ENCODE measurements at places on chromosomes 1 and 21.

DNA sequence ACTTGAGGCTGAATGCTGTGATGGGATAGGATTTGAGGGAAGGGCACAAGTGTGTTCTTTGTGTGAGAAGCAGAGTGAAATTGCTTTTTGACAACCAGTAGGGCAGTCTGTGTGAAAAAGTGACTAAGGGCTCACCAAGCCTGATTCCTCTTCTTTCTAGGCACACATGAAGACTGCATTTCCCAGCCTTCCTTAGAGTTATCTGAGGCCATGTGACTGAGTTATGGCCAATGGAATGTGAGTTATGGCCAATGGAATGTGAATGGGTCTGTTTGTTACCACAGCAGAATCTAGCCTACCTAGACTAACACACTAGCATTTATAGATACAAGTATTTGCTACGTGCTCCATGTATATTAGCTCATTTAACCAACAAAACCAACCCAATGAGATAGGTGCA, 35.3 kb upstream of the DIRAS3 start:
- no peak for DNase-seq

DNA sequence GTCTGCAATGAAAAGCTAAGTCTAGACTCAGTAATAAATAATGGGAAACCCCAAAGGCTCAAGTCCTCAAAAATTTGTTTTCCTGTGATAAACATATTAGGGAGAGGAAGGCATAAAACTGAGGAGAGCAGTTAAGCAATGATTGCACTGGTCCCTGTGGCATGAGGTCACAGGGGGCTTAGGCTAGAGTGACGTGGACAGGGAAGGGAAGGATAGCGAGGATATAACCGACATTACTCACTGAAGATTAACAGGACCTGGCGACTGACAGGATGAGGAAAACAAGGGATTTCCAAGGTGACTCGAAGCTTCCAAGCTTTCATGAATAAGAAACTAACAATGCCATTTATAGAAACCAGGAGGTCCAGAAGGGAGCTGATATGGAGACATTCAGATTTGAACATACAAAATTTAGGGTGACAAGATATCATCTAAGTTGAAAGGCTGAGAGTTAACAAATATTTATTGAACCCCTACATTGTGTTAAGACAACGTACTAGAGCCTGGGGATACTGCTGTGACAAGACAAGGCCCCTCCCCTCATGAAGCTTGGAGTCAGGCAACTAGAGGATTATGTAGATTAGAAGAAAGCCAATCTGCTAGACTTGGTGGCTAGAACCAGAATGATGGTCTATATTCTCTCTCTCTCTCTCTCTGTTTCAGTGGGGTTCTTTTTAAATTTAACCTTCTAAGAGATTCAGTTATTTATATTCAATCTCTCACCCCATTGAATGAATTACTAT, 33.2 kb upstream of the PKN2 start:
- no peak for DNase-seq

GRCh38 chr1:75764057-75764655, 21.9 kb upstream of the RABGGTB start:
- DNase-seq: no peak

- no peak for DNase-seq
Measured at GRCh38 chr1:94554580-94554979, 13.0 kb upstream of the F3 start.

DNA sequence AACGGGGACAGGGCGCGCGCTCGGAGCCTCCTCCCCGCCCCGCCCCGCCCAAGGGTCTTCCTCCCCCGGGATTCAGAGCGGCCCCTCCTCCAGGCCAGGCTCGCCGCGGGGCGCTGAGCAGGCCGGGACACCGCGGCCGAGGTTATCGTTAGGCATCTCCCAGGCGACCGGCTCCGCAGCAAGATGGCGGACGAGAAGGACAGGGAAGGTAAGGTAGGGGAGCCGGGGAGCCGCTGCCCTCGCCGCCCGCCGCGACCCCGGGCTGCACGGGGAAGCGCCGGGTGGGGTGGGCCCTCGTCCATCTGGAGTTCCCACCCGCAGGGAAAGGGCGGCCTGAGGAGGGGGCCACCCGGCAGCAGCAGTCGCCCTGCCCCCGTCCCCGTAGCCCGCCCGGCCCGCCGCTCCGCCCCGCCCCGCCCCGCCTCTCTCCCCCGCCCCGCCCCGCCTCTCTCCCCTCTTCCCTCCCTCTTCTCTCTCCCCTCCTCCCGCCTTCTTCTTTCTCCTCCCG, 105.9 kb upstream of the HNRNPU start:
- no peak for DNase-seq

DNA sequence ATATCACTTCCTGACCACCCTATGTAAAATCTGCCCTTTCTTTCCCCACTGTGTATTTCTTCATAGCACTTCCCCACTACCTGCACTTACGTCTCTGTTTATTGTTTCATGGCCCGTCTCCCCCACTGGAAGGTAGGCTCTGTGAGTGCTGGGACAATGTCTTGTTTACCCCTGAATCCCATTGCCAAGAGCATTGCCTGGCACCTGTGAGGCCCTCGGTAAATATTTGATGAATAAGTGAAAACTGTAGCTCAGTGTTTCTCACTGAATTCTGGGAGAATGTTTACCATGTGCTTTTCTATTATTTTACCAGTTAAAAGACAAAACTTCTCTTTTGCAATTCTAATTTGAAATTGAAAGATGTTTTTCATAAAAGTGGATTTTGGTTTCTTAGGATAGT, 11.8 kb downstream of the NFASC start:
- no peak for DNase-seq

GRCh38 chr1:230288641-230289349, 137.3 kb downstream of the PGBD5 start:
- DNase-seq: no peak

DNA sequence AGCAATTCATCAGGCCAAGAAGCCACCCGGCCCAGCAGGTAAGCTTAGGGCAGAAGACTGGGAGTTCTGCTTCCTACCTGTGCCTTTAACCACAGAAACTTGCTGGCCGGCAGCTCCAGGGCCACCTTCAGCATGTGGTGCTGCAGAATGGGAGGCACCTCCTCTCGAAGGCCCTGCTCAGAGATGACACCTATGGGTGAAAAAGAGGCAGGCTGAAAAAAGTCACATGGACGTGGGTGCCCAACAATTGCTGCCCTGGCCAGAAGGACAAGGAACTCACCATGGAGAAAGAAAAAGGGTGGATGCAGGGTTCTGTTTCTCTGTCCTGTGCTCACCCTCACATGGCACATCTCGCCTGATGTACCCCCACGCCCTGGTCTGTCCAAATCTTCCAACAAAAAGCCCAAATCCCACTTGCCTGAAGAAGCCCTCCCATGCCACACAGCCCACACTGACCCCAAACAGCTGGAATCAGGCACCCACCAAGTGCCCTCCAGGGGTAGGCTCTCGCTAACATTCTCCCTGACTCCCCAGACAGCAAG, 33.0 kb downstream of the URB1 start:
- DNase-seq: no peak

DNA sequence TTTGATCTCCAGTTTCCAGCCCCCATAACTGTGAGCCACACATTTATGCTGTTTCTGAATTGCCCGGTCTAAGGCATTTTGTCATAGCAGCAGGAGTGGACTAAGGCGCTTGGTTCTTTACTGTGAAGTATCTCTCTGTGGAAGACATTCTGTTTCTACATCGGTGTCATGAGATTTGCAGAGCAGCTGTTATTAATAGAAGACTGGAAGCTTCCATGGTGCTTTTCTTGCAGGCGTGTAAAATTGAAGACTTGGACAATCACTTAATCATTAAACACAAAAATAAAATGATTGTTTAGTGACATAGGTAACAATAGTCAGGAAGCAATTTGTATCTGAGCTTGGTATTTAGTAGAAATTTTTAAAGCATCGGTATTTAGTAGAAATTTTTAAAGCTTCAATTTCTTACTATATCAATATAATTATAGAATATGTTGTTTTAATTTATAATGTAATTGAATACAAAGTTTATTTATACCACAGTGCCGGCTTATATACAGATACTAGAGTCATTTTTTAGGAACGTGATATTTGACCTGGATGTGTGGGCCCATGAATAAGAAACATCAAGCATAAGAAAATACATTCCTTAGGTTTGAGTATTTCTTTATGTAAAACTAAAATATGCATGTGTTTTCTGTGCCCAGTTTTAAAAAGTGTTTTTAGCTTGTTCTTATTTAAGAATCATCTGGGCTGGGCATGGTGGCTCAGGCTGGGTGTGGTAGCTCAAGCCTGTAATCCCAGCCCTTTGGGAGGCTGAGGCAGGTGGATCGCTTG, 60.6 kb upstream of the COL6A1 start:
- no peak for DNase-seq

Measured in stimulated activated CD8-positive, alpha-beta memory T cell treated with anti-CD3 and anti-CD28 coated beads, Interleukin-2, amount 100 ng/mL, for 1 hour (primary cell).